WTC11 (cell line): ENCODE measurements at places on chromosomes 11 and 22.

GRCh38 chr11:34784318-34784841, 131.8 kb downstream of the APIP start:
- no peak overlapping the region for H3K4me3 ChIP-seq
- DNase-seq, result no peak
- H3K27ac ChIP-seq, result no peak overlapping the region
- H3K4me1 ChIP-seq, result no peaks in the 10 kb centered on the region

DNA sequence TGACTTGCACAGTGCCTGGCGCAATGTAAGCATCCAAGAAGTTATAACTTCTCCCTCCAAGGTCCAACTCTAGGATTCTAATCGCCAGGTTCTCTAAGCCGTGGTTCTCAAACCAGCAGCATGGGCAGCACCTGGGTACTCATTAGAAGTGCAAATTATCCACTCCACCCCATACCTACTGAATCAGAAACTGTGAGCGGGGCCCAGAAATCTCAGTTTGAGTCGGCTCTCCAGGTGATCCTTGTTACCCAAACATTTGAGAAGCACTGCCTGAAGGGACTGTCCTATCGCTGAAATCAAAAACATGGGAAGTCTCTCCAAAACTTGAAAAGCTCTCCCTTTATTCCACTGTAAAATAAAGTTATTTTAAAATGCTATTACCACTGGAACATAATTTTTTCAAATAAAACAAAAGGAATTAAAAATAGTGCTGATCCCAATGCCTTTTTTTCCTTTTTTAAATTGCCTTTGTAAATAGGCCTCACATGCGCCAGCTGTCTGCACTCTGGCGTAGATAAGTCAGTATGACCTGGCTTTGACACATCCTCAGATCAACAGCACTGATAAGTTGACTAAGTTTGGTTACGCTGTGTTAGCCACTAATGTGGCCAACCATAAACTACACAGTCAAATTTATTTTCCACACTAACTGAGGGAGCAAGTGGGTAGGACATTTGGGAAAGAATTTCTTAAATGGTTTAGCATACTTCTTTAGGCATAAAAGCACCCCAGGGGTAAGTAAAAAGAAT, 8.4 kb upstream of the CTR9 start:
- no peak for DNase-seq
- H3K27me3 ChIP-seq, result no peaks in the 10 kb centered on the region; the same call in 1 of the 2 replicates
- no peak overlapping the region for H3K27ac ChIP-seq
- no peaks in the 10 kb centered on the region for H3K4me1 ChIP-seq

- peaks cover 42% of the 10 kb centered on the region for H3K36me3 ChIP-seq
- H3K4me3 ChIP-seq, result peak overlapping the region; percentile 77; the same call in 1 of the 2 replicates
- DNase-seq, result no peak
Observed at GRCh38 chr11:64778223-64778472, 194 bp downstream of the SF1 start.

GRCh38 chr22:27216444-27216843, 559.1 kb downstream of the MIAT start:
- no peaks in the 10 kb centered on the region for H3K36me3 ChIP-seq
- H3K4me1 ChIP-seq, result 0 out of 2 replicates have a peak, but pooled peaks cover 7% of the 10 kb centered on the region
- no peak overlapping the region for H3K27ac ChIP-seq

- H3K4me3 ChIP-seq, result no peak overlapping the region
- H3K36me3 ChIP-seq, result peaks cover 8% of the 10 kb centered on the region
- no peak overlapping the region for H3K27ac ChIP-seq
- peaks cover 28% of the 10 kb centered on the region for H3K4me1 ChIP-seq
- H3K27me3 ChIP-seq, result no peaks in the 10 kb centered on the region
Observed at GRCh38 chr11:125483592-125483991, 12.5 kb downstream of the FEZ1 start.

DNA sequence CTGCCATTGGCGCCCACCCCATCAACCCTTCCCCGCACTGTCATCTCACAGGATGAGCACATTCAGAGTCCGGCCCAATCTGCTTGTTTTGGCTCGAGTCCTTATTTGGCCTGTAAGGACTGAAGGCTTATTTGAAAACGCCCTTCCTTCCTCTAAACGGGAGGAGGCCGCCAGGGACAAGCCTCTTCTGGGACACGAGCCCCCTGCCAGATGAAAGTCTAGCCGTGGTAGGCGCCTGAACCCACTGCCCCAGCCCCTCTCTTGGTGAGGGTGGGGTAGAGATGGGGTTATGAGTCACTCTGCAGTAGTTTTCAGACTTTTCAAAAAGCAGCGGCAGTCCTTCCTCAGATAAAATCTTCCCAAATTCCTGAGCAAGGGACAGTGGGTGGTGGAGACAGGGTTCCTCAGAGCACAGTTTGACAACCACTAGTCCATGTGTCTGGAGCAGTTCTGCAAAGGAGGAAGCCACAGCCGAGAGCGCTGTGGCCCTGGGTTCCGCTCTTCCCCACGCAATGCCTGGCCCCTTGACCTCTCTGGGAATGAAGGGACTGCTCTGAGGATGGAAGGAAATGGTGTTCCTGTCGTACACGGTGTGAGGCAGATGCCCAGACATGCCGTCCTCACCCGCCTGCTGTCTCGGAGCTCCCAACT, 57.0 kb downstream of the MYH9 start:
- H3K27ac ChIP-seq, result peak overlapping the region; percentile 100
- no peak for DNase-seq
- H3K27me3 ChIP-seq, result no peaks in the 10 kb centered on the region
- H3K36me3 ChIP-seq, result peaks cover 50% of the 10 kb centered on the region
- H3K4me3 ChIP-seq, result 0 out of 2 replicates have a peak overlapping the region, but pooled peaks have one; percentile 8
- H3K4me1 ChIP-seq, result peaks cover 75% of the 10 kb centered on the region

DNA sequence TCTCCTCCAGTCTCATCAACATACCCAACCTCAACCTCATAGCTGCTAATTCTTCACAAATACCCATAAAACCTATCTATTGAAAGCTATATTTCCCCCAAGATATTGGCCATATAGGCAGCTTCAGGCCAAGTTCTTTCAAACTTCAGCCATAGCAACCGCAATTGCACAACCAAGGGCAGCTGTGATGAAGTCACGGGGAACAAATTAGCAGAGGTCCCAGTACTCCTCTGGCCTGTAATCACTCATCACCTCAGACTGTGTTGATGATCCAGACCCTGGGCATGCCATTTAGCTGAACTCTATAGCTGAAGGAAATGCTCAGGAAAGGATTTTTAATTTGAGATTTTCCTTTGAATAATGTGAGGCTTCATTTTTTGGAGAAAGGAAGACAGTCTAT, 84.1 kb downstream of the SLC1A2 start:
- H3K36me3 ChIP-seq, result peaks cover 21% of the 10 kb centered on the region
- peaks cover 41% of the 10 kb centered on the region for H3K27me3 ChIP-seq
- H3K27ac ChIP-seq, result no peak overlapping the region
- H3K4me3 ChIP-seq, result no peak overlapping the region

DNA sequence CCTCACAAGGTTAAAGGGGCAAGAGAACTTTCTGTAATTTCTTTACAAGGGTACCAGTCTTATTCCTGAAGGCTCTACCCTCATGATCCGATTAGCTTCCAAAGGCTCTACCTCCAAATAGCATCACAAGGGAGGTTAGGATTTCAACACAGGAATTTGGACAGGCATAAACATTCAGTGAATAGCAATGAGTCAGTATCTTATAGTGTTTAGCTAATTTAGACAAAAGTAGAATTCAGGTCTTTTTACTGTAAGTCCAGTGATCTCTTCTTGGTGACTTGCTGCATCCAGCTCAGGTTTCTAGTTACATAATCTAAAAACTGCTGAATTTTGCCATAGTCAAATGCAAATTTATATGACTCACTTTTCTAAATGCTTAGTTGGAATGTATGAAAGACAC, 1995.6 kb upstream of the RAG2 start:
- no peak overlapping the region for H3K4me3 ChIP-seq
- H3K27ac ChIP-seq, result no peak overlapping the region
- no peaks in the 10 kb centered on the region for H3K27me3 ChIP-seq
- H3K4me1 ChIP-seq, result no peaks in the 10 kb centered on the region
- DNase-seq, result no peak

DNA sequence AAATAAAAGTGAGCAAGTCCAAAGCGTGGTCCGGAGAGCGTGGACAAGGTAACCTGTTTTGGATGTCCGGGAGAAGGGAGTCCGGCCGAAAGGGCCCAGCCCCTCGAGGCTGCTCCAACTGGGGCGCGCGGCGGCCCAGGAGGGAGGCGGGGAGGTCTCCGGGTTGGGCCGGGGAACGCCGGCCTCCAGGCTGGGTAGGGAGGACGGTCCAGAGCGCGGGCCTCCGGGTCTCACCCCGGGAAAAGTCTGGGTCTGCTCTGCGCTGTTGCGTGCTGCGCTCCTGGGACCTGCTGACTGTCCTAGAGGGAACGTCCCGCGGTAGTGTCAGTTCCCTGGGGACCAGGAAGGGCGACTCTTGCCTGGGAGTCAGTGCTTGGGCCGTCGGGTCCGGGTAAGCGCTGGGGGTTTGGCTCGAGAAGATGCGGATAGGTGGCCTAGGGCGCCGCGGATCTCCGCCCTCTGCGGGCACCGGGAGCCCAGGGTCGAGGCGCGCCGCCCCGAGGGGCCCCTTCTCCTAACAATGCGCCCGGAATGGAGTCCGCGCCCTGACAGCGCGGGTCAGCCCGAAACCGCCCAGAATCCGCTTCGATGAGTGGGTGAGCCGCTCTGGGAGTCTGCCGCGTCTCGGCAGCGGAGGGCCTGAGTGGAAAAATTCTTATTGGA, 988 bp upstream of the FLI1 start:
- H3K27me3 ChIP-seq, result peaks cover 96% of the 10 kb centered on the region
- DNase-seq, result peak; percentile 49
- H3K27ac ChIP-seq, result no peak overlapping the region
- no peaks in the 10 kb centered on the region for H3K36me3 ChIP-seq
- H3K4me3 ChIP-seq, result peak overlapping the region; percentile 77
